Activated CD4-positive, CD25-positive, alpha-beta regulatory T cell treated with anti-CD3 and anti-CD28 coated beads, Interleukin-2, amount 50 U/mL, for 16 hours (primary cell): ENCODE measurements at places on chromosomes 6 and 20.

GRCh38 chr20:31925631-31926030, 26.2 kb downstream of the PDRG1 start:
- DNase-seq: no peak

GRCh38 chr6:143614235-143614634, 63.5 kb upstream of the PHACTR2 start:
- no peak for DNase-seq

- DNase-seq: no peak
Observed at GRCh38 chr6:111114087-111114443, 26.8 kb downstream of the SLC16A10 start.

GRCh38 chr6:66897576-66897975, 1190.5 kb upstream of the EYS start:
- DNase-seq: no peak

- no peak for DNase-seq
Observed at GRCh38 chr6:309947-310346, 17.7 kb downstream of the DUSP22 start.

DNA sequence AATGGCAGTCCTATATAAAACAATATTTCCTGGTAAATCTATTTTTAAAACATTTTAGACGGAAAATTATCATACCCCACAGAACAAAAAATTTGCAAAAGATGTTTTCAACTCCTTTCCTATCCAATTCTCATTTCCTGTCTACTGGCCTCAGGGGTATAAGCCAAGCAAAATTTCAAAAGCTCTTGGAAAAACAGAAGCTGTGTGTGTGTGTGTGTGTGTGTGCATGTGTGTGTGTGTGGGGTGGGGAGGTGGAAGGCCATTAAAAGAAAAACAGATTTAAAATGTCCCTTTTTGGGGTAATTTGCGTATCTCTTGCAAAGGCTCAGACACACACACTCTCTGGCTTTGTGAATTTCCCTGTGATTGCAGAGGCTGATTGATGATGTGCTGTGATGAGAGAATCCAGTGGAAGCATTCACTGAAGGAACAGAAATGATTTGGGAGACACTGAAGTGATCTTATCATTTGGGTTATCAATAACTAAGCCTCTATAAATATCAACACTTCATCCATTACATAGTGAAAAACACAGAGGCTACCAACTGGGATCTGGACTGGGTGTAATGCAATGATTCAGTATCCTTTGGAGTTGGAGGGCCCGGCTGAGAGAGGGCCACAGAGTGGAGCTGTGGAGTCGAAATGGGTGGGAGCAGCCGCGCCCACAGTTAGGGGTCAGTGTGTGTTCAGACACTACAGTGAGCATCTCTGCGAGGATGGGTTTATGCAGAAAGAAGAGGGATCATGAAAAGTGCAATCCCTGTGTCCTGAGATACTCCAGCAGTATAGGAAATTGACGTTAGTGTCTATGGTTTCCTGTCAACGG, 106.8 kb upstream of the PREP start:
- DNase-seq: no peak

DNA sequence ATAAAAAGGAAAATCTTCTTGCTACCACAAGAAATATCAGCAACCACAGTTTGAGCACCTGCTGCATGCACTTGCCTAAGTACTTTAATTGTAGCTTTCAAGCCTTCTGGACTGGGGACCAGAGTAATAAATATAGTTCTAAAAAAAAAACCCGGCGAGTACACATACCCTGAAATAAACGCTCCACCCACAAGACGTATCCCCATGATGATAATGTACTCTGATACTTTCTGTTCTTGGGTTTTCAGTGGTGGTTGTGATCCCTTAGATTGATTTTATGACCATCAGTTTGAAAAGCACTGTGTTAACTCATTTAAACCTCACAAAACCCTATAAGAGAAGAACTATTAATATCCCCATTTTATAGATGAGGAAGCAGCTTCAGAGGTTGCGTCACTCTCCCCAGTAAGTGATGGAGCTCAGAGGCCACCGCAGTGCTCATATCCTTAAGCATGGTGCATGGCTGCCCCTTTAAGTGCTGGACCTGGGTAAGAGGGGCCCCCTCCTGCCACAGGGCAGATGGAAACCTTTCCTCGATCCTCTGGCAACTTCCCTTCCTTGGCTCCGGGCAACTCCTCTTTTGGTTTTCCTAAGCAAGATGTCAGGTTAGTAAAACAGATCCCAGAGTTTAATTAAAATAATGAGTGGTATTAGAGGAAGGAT, 67.3 kb downstream of the KCNB1 start:
- DNase-seq: no peak

- no peak for DNase-seq
Observed at GRCh38 chr6:168602576-168602975, 161.6 kb downstream of the SMOC2 start.

DNA sequence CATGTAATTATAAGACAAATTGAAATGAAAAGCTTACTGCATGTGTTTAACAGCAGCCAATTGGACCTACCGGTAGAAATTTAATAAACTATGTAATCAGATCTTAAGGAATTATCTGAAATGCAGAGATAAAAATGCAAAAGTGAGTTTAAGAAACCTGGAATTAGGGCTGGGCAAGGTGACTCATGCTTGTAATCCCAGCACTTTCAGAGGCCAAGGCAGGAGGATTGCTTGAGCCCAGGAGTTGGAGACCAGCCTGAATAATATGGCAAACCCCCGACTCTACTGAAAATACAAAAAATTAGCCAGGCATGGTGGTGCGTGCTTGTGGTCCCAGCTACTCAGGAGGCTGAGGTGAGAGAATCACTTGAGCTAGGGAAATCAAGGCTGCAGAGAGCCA, 74.1 kb downstream of the HFE start:
- DNase-seq: no peak

GRCh38 chr6:49336514-49337131, 126.4 kb downstream of the MMUT start:
- DNase-seq: no peak

DNA sequence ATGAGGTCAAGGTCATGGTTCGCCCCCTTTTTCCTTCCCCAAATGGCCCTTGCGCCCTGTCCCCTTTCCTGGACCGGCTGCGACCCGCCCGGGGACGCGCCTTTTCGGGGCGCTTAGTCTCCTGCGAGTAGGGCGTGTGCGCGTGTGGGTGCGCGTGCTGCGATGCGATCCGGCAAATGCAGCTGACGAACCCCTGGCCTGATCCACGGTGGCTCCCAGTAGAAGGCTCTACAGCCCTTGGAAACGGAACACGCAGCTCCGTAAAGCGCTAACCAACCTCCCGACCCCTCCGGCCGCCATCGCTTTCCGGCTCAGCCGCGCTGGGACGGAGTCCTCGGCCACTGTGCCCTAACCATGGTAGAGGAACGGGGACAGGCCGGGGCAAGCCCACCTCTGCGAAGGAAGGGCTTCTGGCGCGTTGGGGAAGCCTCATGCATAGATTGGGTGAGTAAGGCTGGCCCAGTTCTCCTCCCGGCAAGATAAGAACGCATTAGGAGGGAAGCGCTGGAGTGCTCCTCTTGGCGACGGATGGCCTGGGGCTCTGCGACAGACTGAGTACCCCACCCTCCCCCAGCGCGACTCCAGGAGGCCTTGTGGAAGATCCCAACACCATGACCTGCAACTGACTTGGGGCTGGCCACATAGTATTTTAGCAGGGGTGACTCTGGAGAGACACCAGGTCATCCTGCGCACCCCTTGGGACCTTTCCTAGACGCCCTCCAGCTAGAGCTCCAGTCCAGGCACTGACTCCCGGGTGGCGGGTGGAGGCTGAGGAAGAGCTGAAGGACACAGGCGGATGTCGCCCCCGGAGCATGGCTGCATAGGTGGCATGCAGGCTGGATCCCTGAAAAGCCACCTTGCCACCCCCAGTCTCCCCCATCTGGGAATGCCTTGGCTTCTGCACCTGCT, 1.1 kb upstream of the SLC4A11 start:
- no peak for DNase-seq

DNA sequence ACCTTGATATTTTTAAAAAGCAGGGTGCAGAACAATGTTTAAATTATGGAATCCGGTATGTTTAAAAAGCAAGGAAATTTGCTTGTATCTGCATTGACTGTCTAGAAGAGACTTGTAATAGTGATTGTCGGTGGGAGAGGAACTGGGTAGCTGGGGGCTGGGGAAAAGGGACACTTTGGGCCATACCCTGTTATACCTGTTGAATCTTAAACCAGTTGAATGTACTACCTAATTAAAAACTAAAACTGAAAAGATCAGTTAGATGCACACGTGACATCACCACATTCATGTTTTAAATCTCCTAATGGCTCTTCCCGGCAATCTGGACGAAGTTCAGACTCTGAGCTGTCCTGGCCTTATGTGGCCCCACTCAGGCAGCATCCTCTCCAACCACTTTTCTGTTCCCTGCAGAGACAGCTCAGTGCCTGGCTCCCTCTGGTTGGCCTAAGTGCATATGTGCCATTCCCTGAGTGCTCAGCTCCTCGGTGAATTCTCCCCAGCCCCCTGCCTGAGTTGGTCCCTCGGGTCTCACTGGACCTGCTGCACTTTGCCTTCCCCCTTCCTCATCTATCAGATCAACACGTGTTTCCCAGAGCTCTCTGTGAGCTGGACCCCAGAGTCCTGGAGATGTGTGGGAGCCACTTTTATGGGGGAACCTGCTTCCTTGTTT, 36.3 kb downstream of the SLC52A3 start:
- no peak for DNase-seq
